ENCODE measurements at places on chromosomes 3 and 15.

- no peak for DNase-seq
Measured at GRCh38 chr3:120072867-120073525, 21.3 kb downstream of the GSK3B start.

GRCh38 chr15:75237316-75237982 is 20.7 kb upstream of the GOLGA6C start:
- no peak for DNase-seq

DNA sequence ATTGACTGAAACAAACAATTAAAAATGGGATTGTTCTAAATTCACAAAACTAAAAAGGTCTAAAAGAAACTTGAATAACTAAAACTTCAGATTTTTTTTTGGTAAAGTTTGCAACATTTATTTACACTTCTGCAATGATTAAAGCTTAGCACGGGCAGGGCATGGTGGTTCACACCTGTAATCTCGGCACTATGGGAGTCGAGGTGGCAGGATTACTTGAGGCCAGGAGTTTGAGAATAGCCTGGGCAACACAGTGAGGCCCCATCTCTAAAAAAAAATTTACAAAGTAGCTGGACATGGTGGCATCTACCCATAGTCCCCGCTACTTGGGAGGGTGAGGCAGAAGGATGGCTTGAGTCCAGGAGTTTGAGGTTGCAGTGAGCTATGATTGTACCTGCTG is 31.6 kb downstream of the TLNRD1 start:
- DNase-seq = no peak

GRCh38 chr15:86506401-86506800 is 426.7 kb downstream of the AGBL1 start:
- DNase-seq = no peak

- DNase-seq = no peak
Measured at GRCh38 chr15:45910671-45911070, 275.8 kb downstream of the SQOR start.

DNA sequence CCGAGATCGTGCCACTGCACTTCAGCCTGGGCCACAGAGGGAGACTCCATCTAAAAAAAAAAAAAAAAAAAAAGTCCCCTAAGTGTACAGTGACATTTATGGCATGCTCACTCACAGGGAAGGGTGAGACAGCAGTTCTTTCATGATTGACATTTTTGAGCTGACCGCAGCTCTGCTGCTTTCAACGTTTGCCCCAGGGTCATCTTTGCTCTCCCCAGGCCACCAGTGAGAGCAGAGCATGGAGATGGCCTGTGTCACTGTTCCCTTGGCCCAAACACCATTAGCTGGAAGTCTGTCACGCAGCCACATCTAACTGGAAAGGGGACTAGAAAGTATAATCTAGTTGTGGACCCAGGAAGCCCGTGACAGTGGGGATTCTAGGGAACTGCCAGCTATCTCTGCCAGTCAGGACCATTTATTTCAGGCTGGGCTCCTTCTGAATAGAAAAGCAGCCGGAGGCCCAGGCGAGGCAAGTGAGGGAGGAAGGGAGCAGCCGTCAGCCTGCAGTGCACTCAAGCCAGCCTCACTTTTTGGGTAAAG is 193.4 kb upstream of the HES1 start:
- no peak for DNase-seq

DNA sequence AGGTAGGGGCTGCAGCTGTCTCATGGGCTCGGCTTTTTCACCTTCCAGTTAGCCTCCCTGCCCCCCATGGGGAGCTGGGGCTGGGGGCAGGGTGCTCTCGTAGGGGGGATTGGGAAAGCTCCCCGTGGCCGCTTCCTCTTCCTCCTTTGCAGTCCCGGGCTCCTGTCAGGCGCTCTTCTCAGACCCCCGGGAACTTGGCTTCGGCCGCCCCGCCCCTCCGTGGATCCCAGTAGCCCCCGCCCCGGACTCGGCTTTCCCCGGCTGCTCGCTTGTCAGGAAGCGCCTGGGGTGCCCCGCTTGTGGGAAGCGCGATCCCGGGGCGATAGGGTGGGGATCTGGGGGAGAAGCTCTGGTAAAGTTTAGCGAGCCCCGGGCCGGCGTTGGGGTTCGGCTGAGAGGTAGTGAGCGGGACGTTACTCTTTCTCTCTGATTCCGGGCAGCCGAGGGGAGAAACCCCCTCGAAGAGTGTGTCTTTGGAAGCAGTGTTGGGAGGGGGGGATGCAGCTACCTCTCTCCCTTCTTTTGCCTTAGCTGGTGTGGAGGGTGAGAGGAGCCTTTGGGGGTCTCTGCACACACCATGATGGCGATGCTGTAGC is 611 bp downstream of the PIAS1 start:
- peak; percentile 15 for DNase-seq

DNA sequence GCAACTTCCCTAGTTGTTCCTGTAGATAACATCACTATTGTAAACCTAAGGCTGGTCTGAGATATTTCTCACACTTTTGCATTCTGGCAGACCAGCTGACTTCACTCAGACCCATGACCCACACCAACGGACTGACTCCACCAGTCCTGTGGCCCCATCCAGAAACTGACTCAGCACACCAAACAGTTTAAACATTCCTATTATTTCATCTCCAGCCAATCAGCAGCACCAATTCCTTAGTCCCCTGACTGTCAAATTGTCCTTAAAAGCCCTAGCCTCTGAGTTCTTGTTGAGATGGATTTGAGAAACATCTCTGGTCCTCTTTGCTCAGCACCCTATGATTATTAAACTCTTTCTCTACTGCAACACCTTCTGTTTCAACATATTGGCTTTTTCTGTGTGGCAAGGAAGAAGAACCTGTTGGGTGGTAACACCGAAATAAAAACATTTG is 12.2 kb upstream of the IDH2 start:
- DNase-seq = no peak

- DNase-seq = no peak
Measured at GRCh38 chr15:40554161-40554525, 10.7 kb downstream of the CCDC32 start.
